KBM-7 (cell line): ENCODE measurements at places on chromosomes 1 and 21.
A peak's percentile ranks its signal among the peaks of the same experiment; 100 is the strongest.

- no peak for DNase-seq
These were observed 9.0 kb upstream of the RHBG start for GRCh38 chr1:156359973-156360372.

DNA sequence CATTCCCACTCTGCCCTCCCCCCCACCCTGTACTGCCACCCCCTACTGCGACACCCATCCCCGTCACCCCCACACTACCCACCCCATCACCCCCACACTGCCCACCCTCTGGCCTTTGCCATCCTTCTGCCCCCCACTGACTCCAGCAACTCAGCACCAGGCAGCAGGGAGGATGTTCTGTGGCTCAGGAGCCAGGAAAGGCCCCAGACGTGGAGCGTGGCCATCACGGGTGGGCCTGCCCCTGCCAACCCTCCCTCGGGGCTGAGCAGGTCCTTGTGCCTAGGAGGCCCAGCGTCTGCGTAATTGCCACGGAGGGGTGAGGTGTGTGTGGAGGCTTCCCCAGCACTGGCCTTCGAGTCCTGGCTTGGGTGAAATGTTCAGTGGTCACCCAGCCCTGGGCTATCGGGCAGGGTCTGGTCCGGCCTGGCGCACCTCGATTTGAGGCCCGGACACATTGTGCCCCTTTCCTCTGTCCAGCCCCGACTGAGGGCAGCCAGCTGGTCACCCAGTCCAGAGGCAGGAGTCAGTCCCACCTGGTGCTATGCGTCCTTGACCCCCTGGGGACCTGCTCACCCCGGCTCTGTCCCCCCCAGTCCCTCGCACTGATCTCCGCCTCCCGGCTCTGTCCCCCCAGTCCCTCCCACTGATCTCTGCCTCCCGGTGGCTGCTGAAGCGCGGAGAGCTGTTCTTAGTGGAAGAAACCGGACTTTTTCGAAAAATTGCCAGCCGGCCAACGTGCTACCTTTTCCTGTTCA, 23.0 kb downstream of the ARHGEF16 start:
- DNase-seq: no peak

DNA sequence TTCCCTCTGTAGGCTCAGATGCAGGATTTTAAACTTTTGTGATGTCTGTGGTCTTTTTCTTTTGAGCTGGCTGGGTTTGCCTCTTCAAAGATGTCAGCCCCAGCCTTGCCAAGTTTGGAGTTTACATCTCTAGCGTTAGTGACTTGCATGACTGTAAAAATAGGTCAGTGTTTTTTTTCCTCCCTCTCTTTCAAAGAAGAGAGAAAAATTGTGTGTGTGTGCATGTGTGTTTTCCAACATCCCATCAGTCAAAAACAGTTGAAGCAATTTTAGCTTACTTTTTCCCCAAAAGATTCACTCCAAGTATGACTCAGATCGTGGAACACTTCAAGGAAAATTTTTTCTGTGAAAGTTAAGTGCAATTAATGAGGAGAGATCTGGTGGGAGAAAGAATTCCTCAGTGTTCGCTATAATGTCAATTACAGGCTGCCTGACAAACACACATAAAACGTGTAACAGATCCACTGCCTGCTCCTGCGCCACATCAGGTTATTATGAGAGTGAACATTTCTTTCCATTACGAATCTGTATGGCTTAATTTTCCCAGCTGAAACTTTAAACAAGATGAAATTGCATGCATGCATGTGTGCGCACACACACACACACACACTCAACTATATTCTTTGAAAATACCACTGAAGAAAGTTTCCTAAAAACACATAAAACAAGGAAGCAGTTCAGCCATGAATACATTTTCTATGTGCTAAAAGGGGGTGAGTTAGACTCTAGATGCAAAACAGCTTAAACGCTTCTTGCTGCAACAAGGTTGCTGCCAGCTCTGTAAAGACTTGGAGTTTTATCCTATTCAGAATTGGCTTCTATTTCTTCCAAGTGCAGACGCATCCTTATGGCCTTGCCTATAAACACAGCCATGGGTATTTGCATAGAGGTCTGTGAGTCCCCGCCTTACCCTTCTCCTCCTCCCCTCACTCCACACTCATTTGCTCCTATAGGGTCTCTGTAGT, 55.5 kb downstream of the TLR5 start:
- DNase-seq: no peak

DNA sequence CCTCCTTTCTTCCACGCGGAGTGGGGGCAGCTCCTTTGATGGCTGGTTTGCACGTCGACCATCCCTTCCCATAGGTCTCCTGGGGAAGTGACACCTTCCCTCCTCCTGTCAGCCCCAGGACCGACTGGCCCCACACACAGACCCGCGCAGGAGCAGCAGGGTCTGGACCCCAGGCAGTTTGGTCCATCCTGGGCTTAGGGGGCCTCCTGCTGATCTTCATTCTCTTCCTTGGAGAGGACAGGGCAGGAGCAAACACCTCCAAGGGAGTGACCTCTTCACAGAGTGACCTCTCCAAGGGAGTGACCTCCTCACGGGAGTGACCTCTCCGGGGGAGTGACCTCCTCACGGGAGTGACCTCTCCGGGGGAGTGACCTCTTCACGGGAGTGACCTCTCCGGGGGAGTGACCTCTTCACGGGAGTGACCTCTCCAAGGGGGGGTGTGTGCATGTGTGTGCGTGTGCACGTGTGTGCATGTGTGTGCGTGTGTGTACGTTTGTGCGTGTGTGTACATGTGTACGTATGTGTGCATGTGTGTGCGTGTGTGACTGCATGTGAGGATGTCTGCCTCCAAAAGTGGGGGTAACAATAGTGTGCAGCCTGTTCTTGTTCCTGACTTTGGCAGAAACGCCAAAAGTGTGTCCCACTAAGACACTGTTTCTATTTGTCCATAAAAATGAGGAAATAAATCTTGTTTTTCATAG, 29.8 kb downstream of the COL6A1 start:
- no peak for DNase-seq

DNA sequence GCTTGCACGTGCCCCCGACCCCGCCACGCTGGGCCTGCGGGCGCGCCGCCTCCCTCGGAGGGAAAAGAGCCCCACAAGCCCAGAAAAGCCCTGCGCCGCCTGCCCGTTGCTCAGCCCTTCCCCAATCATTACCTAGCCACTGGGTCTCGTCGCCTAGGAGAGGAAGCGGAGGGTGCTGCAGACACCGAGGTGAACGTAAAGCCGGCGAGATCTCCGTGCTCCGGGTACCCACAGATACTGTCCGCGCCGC, at the start of gene ENO1:
Gene ENO1, minus strand, starts transcription at position 239 of the 250 bp plus-strand sequence. CDS start 3,778 bp downstream, outside the sequence.
- DNase-seq: no peak

GRCh38 chr1:157496121-157496526, 56.2 kb downstream of the FCRL5 start:
- DNase-seq: peak; percentile 65

GRCh38 chr21:45970674-45971615, 10.6 kb upstream of the COL6A1 start:
- peak; percentile 54 for DNase-seq
